ENCODE measurements at places on chromosomes 4 and X. TPM values are rescaled to one million over a fixed set of nuclear protein-coding genes. Genes with fewer than 3 reads are reported as not detected.

Gene PRKG2
- total RNA-seq: 1.2 TPM

Gene SULT1E1
- total RNA-seq: not detected

Gene RNF4
- total RNA-seq: 103 TPM

Gene CRMP1
- not detected for total RNA-seq

Gene GPR50
- total RNA-seq: not detected

Gene ARMCX2
- total RNA-seq: 1.9 TPM

Gene SRPX2
- not detected for total RNA-seq

Gene SSX4B
- not detected for total RNA-seq

Gene NHSL2
- total RNA-seq: 32.5 TPM

Gene PPA2
- total RNA-seq: 50.6 TPM

Gene XAGE5
- not detected for total RNA-seq

Gene SPACA5
- not detected for total RNA-seq

Gene SLC4A4
- total RNA-seq: 19.1 TPM

Gene NR0B1
- total RNA-seq: not detected

Gene ANXA10
- total RNA-seq: not detected

Gene CHIC1
- total RNA-seq: 11.3 TPM

Gene LRCH2
- total RNA-seq: not detected

Gene ADH1B
- not detected for total RNA-seq

Gene PNMA5
- total RNA-seq: not detected

Gene GNRHR
- not detected for total RNA-seq

Gene LGI2
- total RNA-seq: not detected

Gene KLKB1
- total RNA-seq: 3.1 TPM

Gene SLC34A2
- not detected for total RNA-seq

Gene SPIN2B
- total RNA-seq: 10.9 TPM

Gene RTL9
- total RNA-seq: not detected

Gene UNC5C
- total RNA-seq: not detected

Gene ZFP92
- total RNA-seq: 3.3 TPM

Gene ENPP6
- total RNA-seq: 0.23 TPM

Gene STATH
- not detected for total RNA-seq

Gene PGAM4
- total RNA-seq: not detected

Gene MAGEB17
- total RNA-seq: not detected

Gene CTAG1B
- not detected for total RNA-seq

Gene HHIP
- total RNA-seq: not detected

Gene LNX1
- total RNA-seq: not detected

Gene CT45A5
- not detected for total RNA-seq

Gene FTHL17
- not detected for total RNA-seq

All from natural killer cell (primary cell).